ENCODE measurements at places on chromosomes 6 and 20.
A peak's percentile ranks its signal among the peaks of the same experiment; 100 is the strongest.

GRCh38 chr20:51752343-51752951, 15.7 kb downstream of the ATP9A start:
- no peak for DNase-seq

- no peak for DNase-seq
Observed at GRCh38 chr6:22737331-22737730, 168.0 kb downstream of the HDGFL1 start.

- DNase-seq = no peak
Observed at GRCh38 chr20:17029698-17030097, 197.1 kb upstream of the PCSK2 start.

DNA sequence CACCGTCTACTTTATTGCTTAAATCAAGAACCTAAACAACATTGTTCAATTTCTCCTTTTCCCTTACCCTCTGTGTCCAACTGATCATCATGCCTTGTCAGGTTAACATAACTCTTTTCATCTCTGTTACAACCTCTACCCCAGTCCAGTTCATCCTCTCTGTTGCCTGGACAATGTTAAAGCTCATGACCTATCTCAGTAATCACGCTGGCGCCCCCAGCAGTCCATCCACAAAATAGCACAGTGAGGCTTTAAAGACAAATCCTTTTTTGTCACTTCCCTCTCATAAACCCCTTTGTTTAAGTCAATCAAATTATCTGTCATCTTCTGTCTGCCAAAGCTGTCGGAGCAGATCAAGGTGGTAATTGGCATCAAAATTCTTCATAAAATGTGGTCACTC, 140.1 kb downstream of the QKI start:
- DNase-seq = no peak

DNA sequence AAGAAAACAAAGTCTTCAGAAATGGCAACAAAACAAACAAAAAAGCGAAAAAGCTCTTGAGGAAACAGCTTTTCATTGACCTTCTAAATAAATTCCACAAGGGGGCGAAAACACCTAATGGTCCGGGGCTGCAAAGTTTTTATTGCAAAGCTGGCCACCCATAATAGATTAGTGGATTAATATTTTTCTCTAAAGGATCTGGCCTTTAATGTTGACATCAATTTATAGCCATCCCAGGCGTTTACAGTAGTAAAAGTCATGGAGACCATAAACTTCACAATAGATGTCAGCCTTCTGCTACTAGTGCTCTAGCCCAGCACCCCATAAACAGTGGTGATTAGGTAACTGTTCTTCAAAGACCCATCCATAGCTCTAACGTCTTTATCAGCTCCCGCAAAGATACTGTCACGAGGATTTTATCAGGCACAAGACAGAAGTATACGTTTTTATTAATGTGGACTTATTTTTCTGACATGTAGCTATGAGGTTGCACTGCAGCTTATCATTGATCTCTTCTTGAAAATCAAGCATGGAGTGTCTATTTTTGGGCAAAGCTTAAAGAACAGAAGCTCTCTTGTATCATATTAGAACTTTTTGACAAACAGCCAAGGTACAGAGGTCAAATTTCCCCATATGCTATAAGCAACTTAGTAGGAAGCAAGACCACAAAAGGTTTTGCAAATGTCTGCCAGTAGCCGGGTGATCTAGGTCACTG, 4.7 kb downstream of the CITED2 start:
- no peak for DNase-seq

GRCh38 chr20:25058051-25058846, at the start of gene ACSS1:
ACSS1 (minus strand) TSS chr20:25058139; CDS start chr20:25058102, 37 bp downstream.
- DNase-seq = no peak

GRCh38 chr20:16434062-16434664, 139.1 kb downstream of the KIF16B start:
- DNase-seq = no peak

- no peak for DNase-seq
Observed at GRCh38 chr20:56158489-56158888, 90.0 kb upstream of the MC3R start.

DNA sequence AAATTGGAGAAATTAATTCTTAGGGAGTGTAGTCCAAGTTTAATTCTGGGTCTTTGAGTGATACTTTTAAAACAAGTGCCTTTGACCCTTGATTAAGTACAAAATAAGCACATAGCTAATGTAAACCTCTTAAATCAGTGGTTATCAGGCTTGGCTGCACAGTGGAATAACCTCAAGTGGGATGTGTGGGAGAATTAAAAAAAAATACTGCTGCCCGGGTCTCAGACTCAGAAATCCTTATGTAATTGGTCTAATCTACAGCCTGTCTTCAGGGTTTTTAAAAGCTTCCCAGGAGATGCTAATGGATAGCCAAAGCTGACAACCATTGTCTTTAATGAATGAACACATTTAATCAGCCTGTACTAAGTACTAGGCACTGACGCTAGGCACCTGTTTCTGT, 28.5 kb upstream of the TMEM14A start:
- no peak for DNase-seq

DNA sequence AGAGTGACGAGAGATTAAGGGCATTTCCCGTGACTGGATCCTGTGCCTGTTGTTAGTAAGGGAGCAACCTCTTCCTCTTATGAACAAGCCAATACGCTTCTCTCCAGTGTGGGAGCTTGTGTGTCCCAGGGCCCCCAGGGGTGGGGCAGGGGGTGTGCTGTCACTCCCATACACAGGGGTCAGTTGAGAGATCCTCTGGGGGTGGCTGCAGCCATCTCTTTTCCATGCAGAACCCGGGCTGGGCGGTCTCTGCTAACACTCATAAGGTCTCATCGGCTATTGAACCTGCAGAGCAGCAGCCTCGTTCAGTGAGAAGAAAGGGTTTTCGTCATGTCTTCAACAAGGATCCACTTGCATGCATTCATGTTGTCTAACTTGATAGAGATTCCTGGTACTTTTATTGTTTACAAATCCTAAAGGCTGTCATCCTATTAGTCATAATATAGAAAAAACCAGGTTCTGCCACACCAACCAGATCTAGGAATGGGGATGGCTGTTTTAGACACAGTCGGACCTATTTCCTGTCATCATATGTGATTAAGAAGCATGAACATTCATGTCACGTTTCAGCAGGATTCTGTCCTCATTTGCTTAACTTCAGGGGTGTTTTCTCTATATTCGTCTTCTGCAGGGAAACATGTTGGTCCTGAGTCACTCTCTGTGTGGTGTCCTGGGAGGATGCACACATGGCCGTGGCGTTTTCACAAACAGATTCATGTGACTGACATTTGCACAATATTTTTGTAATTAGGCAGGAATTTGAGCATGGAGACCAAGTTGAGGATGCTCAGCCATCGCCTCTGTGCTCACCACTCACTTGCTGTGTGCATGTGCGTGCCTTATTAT, 13.3 kb upstream of the THBS2 start:
- DNase-seq = no peak

- DNase-seq = peak; percentile 34
Observed at GRCh38 chr6:160041608-160042007, 72.7 kb downstream of the IGF2R start.

DNA sequence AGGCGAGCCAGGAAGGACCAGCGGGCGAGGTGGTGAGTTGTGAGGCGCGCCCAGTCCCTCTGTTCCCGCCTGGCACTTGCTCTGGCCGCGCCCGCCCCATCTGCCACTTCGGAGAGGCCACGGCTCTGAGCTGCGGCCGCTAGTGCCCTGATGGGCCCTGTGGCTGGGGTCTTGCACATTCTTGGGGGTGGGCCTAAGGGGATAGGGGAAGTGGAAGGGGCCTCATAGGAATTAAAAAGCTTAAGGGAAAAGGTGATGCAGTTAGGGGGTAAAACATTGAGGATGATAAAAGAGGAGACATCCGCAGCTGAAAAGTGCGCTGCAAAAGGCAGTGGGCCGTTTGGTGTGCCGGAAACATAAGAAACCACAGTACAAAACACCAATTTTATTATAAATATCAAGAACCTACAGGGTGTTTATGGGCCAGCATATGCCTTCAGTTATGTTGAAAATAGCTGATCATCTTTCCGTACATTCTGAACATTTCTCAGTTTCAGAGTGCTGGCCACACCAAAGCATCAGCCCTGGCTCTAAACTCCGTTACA, 1.1 kb upstream of the PSMB8 start:
- no peak for DNase-seq

DNA sequence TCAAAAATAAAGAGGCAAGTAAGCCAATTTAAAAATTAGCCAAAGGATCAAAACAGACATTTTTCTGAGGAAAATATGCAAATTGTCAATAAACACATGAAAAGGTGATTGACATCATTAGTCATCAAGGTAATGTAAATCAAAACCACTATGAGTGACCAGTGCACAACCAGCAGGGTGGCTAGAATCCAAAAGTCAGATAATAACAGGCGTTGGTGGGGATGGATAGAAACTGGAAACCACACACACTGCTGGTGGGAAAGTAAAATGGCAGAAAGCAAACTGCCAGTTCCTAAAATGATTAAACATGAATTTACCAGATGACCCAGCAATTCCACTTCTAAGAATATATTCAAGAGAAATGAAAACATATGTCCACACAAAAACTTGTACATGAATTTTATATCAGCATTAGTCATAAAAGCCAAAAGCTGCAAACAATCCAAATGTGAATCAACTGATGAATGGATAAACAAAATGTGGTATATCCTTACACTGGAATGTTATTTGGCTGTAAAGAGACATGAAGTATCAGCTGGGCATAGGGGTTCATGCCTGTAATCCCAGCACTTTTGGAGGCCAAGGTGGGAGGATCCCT, 74.8 kb upstream of the MBOAT1 start:
- no peak for DNase-seq

GRCh38 chr6:95519228-95520037, 57.9 kb upstream of the MANEA start:
- no peak for DNase-seq

- no peak for DNase-seq
Observed at GRCh38 chr6:21390532-21391213, 202.9 kb upstream of the SOX4 start.

DNA sequence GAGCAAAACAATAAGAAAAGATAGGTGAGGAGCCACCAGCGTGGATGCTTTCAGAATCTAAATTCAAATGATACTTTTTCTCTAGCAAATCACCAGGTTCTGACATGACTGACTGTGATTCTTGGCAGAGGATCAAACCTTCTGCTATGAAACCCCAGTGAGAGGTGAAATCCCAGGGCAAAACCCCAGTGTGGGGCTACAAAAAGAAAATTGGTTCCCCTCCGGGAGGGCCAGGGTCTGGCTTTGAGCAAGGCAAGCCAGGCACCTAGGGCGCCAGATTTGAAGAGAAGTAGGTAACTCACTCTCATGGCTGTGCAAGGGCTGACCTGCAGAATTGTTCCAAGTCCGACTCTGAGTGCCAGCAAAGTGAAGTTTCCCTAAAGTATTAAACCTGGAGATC, 20.2 kb upstream of the RALGAPA2 start:
- DNase-seq = no peak

- no peak for DNase-seq
Observed at GRCh38 chr20:53138454-53139262, 166.5 kb downstream of the TSHZ2 start.

- DNase-seq = no peak
Observed at GRCh38 chr6:89385846-89386245, 26.2 kb downstream of the RRAGD start.

- DNase-seq = no peak
Observed at GRCh38 chr6:32291543-32291942, 67.7 kb upstream of the NOTCH4 start.

- DNase-seq = no peak
Observed at GRCh38 chr6:15297895-15298590, 52.2 kb downstream of the JARID2 start.

DNA sequence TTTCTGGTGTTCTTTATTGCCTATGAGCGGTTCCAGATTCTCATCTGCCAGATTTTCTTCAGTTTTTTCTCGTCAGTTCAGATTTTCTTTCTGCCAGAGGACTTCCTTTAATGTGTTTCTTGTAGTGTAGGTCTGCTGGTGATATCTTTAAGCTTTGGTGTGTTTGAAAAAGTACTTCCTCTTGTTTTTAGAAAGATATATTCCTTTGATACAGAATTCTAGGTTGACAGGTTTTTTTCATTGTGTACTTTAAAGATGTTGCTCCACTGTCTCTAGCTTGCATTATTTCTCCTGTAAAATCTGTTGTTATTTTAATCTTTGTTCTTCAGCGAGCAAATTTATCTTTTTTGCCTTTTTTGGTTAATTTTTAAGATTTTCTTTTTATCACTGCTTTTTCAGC, 36.9 kb downstream of the ASXL1 start:
- DNase-seq = no peak

DNA sequence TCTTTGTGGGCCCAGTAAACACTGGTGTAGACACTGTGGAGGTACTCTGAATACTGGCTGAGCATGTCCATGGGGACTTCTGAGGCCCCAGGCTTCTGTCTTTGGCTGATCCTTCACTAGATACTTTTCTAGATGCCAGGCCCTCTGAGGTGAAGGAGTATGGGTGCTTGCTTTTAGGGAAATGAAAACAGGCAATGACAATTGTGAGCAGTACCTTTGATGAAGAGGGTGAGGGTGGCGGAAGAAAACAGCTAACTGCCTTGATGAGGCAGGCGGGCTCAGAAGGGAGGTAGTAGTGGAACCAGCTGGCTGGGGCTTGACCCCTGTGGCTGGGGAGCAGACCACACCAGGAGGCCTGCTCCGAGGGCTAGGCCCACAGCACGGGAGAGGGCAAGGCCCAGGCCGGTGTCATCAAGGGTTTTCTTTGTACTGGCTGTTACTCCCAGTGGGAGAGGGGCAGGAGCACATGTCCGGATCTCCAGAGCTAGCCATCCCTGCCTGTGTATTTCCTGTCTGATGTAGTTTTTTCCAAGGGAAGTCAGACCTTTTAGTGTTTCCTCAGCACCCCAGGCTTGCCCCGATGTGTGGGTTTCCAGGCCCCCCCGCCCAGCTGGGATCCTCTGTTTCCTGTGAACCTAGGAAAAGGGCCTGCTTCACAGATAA, 3.9 kb downstream of the PLCG1 start:
- DNase-seq = no peak

DNA sequence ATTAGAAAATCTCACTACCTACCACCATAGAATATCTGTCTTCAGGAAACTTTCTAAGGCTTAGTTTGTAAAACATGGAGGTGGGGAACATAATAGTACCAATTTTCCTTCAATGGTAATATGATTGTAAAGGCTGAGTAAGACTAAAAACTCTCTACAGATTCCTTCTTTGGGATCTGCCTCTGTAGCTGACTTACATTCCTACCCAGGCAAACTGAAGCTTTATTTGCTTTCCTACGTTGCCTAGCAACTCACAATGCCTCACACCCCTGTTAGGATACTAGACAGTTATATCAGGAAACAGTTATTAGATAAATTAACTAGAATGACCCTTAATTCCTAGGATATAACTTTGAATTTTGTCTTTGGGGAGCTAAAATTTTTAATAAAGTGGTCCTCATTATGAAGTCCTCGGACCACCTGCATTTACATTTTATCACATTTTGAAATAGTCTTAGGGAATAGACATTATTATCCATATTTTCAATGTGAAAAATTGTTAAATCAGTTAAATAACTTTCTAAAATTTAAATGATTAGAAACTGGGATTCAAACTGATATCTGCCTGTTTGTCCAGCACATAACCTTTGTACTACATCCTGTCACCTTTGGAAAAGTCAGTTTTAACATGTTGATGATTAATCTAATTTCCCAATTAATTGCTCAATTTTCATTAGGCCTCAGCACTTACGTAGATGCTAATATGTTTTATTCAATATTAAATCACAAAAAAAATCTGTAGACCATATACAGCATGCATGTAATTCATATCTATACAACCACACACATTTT, 591.4 kb downstream of the RNF144B start:
- no peak for DNase-seq
